Activated CD4-positive, alpha-beta T cell treated with anti-CD3 and anti-CD28 coated beads for 4 hours (primary cell): ENCODE measurements at places on chromosomes 11 and 22.

GRCh38 chr11:73252577-73253191 lies 19.5 kb upstream of the P2RY6 start:
- DNase-seq: no peak

DNA sequence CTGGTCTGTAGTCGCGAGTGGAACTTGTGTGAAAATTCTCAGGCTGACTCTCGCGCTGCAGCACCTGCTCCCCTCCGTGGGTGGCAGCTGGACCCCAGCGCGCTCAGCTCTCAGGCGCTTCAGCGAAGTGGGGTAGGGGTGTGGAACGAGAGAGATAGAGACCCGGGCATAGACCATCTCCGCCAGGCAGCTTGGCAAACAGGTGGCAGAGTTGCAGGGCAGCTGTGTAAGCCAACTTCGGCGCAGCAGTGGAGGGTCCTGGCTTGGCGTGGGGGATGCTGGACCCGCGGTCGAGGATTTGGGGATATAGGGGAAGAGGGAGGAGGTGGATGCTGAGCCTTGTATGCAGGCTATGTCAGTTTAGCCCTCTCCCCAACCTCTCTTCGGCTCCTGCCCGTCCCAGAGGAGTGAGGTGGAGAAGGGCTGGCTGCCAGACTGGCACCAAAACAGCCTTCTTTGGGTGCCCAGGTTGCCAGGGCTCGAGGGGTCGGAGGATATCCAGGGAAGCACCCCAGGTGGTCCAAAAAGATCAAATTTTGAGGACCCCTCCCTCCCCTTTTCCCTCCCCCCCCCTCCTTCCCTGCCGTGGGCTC lies 746 bp upstream of the CALCB start:
- no peak for DNase-seq

DNA sequence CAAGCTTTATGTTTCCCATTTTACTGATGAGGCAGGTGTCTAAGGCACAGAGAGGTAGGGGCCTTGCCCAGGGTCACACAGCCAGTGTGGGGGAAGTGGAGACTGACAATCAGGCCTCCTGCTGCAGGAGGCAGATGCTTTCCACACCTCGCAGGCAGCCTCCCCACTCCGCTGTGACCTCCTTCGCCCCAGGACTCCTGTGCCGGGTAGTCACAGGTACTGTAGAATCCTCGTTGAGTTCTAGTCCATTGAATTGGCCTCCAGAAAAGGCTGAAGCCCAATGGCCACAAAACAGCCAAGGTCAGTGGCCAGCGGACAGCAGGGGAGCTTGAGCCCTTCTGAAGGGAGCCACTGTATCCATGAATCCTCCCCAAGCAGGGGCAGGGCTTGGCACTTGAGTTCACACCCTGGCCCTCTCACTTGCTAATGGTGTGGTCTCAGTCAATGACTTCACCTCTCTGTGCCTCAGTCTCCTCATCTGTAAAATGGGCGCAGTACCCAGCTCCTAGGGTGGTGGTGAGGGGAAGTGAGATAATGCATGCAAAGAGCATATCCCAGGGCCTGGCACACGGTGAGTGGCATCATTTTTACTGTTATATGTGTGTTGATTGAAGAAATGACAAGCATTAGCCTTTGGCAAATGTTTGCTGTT lies 1.1 kb upstream of the FXYD2 start:
- DNase-seq: no peak

DNA sequence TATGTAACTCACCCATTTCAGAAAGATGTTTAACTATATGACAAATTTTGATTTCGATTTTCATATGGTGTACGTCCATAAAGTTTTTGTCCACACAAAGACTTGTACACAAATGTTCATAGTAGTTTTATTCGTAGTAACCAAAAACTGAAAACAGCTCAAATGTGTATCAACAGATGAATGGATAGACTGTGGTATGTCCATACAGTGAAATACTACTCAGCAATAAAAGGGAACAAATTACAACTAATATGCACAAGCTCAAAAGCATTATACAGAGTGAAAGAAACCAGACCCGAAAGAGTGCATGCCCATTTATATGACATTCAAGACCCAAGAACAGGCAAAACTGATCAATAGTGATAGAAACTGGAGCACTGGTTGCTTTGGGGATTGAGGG lies 64.0 kb downstream of the MN1 start:
- no peak for DNase-seq

DNA sequence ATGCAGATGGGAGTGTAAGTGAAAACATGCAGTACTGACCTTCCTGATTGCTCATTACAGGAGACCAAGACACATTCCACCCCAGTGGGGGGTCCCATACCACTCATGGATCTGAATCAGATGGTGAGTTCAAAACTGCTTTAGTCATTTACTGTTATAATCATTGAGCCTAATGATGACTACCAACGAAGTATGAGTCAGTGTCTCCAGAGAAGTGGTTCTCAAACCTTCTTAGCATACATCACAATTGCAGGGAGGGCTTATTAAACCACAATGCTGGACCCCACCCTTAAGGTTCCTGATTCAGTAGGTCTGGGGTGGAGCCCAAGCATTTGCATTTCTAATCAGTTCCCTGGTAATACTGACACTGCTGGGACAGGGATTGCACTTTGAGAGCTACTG lies 75.8 kb downstream of the CD44 start:
- peak; percentile 56 for DNase-seq

DNA sequence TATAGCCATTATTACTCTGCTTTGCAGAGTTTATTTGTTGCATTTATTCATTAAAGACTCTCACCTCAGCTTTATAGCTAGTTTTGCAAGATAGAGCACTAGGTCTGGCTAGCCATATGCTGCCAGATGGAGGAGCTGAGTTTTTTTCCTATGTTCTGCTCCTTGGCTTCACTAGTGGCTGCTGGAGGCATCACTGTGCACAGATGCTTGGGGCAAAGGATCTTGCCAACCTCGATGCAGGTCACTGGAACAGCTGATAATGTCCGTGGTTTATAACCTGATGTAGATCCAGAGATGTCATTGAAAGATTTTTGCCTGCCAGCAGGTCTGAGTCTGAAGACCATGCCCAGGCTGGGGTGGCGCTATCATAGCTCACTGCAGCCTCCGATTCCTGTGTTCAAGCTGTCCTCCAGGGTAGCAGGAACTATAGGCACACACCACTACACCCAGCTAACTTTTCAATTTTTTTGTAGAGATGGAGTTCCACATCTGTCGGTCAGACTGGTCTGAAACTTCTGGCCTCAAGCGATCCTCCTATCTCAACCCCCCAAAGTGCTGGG lies 63.2 kb downstream of the PACS1 start:
- no peak for DNase-seq

- DNase-seq: no peak
Observed at GRCh38 chr22:29747832-29748231, 19.0 kb downstream of the ZMAT5 start.

- no peak for DNase-seq
Observed at GRCh38 chr11:117256573-117256972, 24.1 kb downstream of the RNF214 start.

- DNase-seq: peak; percentile 87
Observed at GRCh38 chr11:67505605-67506396, 638 bp upstream of the PITPNM1 start.

DNA sequence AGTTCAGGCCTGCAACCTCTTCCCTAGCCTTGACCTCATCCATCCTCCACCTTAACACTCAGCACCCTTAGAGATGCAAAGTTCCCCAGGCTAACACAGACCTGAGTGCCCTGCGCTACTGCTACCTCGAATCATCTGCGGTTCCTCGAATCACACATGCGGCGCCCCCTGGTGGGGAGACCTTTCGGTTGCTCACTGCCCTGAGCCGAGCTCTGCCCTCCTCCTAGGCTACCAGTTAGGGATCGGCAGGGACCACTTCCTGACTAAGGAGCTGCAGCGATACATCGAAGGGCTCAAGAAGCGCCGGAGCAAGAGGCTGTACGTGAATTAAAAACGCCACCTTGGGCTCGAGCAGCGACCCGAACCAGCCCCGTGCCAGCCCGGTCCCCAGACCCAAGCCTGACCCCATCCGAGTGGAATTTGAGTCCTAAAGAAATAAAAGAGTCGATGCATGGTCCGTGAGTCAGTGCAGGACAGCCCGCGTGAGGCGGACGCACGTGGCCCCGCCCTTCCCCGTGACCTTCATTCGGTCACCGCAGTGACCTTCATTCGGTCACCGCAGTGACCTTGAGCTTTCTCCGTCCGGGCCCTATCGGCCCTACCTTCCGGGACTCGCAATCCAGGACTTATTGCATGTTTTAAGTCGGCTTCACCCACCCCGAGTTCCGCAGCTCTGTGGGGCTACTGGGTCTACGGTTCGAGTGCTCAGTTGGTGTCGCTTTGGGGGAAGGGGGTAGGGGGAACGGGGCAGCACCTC lies 830 bp upstream of the ESRRA start:
- DNase-seq: peak; percentile 95

- no peak for DNase-seq
Observed at GRCh38 chr22:38299770-38300102, 17.5 kb downstream of the CSNK1E start.
